ENCODE measurements at places on chromosomes 6 and 20. TPM values are rescaled to one million over a fixed set of nuclear protein-coding genes. Genes with fewer than 3 reads are reported as not detected.

- no peak for DNase-seq
Measured at GRCh38 chr20:52193133-52193532, 1.6 kb upstream of the ZFP64 start.

DNA sequence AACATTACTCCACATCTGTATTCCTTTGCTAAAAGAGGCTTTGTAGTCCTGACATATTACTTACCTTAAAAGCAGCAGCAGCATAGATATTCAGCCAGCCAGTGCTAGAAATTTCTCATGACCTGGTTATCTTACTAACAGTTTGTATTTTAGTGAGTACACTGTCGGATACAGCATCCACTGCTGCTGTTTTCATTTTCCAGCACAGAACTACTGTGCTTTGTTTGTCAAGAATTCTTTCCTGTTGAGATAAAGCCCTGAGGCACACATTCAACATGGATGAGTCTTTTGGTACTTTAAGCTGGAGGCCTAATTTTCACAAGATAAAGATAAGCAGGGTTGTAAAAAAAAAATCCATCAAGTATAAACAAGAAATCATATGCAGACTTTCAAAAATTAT, 311.2 kb upstream of the OPRM1 start:
- no peak for DNase-seq

GRCh38 chr6:158219228-158219627, 51.1 kb downstream of the GTF2H5 start:
- no peak for DNase-seq

Gene DUSP15
- not detected for total RNA-seq

Gene SASH1
- total RNA-seq = 89.6 TPM

Gene ANKRD66
- not detected for total RNA-seq

Data from pulmonary artery endothelial cell (primary cell).